ENCODE measurements at places on chromosomes 1 and 21.

- no peak for DNase-seq
Measured at GRCh38 chr1:172723251-172723650, 64.3 kb downstream of the FASLG start.

- DNase-seq, result no peak
Measured at GRCh38 chr1:91555074-91555730, 54.6 kb downstream of the CDC7 start.

DNA sequence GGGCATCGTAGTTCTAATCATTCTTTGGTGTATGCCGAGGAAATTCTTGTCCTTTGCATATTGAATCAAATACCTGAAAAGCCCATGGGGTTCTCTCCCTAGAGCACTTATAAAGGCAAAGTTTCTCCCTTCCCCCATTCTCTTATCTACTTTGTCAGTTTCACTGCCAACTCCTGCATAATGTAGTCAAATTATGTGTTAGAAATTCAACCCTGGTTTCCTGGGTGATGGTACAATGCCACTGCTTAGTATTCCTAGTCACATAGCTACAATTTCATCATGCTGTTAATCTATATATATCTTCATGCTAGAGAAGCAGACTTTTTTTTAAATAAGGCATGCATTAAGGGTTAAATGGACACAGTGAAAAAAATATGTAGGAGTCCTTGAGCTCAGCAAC is 119.0 kb downstream of the PDE4B start:
- DNase-seq, result no peak

GRCh38 chr1:109181807-109182163 is 31.9 kb upstream of the SARS1 start:
- DNase-seq, result no peak

- DNase-seq, result no peak
Measured at GRCh38 chr21:29719521-29719920, 220.3 kb downstream of the GRIK1 start.

- DNase-seq, result no peak
Measured at GRCh38 chr1:157286646-157287420, 148.6 kb upstream of the ETV3 start.

GRCh38 chr1:47696737-47697441 is 259.0 kb downstream of the FOXD2 start:
- no peak for DNase-seq

GRCh38 chr1:201385299-201385891 is 7.9 kb upstream of the TNNT2 start:
- no peak for DNase-seq

DNA sequence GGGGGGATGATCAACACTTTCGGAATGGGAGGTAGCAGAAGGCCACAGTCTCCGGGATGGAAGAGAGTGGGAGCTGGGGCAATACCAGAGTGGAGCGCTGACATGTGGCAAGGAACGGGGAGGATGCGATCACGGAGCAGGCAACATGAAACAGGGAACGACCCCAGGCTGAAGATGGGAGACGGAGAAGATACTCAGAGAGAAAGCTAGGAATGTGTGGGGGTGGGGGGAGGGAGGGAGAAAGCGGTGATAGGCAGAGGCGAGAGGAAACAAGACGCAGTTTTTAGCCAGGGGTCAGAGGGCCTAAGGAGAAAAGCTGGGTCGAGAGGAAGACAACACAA is 577 bp downstream of the RAB3GAP2 start:
- DNase-seq, result no peak

GRCh38 chr1:50172299-50172698 is 63.6 kb downstream of the ELAVL4 start:
- DNase-seq, result no peak

DNA sequence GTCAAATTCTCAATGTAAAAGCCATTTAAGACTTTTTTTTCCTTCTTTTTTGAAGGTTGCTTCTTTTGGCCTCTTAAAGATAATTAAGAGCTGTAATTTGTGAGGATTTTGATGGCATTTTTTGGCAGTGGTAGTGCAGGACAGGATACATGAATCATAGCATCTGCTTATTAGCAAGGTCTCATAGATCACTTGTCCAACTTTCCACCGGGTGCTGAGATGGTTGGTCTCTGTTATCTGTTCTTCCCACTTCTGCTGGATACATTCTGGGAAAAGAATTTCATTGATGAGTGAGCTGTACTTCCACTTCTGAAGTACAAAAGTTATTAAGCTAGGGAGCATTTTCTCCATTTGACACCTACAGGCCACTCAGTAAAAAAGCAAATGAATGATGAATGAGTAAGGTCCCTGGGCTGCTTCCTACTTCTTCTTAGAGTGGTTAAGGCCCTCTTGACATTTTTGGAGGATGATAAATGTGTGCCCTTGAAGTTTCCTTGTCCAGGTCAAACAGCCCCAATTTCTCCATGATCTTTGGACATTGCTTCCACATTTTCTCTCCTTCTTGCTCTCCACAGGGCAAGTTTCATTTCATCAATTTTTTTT is 100.6 kb downstream of the ROR1 start:
- no peak for DNase-seq

DNA sequence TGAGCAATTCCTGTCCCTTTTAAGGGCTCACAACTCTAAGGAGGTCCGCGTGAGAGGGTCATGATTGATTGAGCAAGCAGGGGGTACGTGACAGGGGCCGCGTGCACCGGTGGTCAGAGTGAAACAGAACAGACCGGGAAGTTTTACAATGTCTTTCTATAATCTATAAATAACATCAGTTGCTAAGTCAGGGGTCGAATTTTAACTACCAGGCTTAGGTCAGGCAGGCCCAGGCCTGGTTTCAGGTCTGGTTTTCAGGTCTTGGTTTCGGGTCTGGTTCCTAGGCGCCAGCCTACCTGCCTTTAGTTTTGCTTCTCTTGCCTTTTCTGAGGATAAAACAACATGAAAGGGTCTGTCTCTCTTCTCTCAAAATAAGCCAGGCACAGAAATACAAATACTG is 476.0 kb upstream of the CAMK1G start:
- DNase-seq, result no peak

- peak; percentile 45 for DNase-seq
Measured at GRCh38 chr1:153775458-153776327, 486 bp downstream of the SLC27A3 start.

- DNase-seq, result no peak
Measured at GRCh38 chr1:168424281-168424680, 119.5 kb downstream of the XCL2 start.

GRCh38 chr1:47380699-47381098 is 35.4 kb upstream of the FOXE3 start:
- no peak for DNase-seq

- no peak for DNase-seq
Measured at GRCh38 chr1:22137004-22137720, 5.7 kb downstream of the WNT4 start.

DNA sequence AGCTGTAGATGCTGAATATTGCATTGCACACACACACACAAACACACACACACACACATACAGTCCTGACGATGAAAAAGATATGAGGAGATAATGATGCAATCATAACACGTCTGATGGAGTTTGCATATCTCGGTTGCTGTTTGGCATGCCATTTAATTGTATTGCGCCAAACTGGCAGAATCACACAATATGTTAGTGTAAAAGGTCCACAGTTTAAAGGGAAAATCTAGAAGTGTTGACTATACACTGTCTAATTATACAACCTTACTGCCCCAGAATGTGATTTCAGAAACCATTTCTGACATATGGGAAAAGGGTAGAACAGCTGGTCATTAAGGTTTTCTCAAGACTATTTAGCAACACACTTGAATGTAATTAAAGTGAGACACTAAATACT is 123.7 kb upstream of the PROX1 start:
- no peak for DNase-seq

DNA sequence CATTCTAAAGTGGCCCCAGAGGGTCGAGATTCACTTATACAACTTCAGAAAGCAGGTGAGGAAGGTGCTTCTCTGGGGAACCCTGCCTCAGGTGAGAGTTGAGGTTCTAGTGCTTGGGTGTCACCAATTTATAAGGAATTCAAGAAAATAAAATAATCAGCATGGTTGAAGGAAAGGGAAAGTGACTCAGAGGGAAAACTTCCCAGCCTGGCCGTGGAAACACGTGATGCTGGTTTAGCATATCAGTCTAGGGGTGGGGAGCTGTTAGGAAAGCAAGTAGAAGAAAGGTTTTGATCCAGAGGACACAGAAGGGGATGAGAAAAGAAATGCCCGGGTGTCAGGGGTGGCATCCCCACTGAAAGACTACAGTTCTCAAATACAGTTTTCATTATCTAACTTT is 37.7 kb upstream of the TMEM125 start:
- DNase-seq, result no peak

DNA sequence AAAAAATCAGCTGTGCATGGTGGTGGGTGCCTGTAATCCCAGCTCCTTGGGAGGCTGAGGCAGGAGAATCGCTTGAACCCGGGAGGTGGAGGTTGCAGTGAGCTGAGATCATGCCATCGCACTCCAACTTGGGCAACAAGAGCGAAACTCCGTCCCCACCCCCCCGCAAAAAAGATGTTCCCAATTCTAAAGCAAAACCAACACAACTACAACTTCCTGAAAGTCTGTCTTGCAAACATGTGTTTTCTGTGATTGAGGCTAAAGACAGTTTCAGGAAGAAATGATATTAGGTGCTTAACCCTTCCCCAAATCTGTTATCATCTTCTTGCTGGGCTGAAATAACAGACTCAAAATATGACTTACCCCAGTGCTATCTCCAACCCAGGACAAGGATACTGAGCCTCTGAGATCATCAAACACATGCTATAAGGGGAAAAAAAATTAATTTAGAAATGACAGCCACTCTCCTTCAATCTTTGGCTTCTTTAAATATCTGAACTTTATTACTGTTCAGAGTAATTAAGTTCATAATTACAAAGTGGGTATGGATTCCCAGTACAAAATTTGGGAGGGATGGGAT is 28.5 kb downstream of the SORT1 start:
- DNase-seq, result no peak

- no peak for DNase-seq
Measured at GRCh38 chr1:227010645-227011044, 70.6 kb downstream of the COQ8A start.

GRCh38 chr1:36764798-36765197 is 269.5 kb downstream of the GRIK3 start:
- DNase-seq, result no peak

- no peak for DNase-seq
Measured at GRCh38 chr1:211328866-211329475, 2.3 kb downstream of the TRAF5 start.

GRCh38 chr1:177591155-177591554 is 378.7 kb downstream of the SEC16B start:
- no peak for DNase-seq

- DNase-seq, result no peak
Measured at GRCh38 chr1:89104147-89104546, 21.8 kb downstream of the GBP2 start.

DNA sequence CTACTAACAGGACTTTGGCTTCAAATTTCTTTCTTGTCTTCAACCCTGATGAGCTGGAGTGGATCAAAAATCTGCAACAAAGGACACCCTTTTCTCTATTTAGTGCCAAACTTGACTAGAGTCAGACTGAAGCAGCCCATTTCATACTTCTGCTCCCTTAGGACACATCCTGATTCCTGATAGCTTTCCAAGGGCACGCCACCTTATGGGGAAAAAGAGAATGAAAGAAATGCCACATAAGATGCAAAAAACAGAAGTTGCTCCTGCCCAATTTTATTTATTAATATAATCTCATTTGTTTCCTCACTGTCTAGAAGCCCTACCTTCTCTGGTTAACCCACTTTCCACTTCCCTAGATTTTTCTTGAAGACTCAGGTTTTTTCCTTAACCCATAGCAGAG is 72.7 kb upstream of the NBPF4 start:
- no peak for DNase-seq

DNA sequence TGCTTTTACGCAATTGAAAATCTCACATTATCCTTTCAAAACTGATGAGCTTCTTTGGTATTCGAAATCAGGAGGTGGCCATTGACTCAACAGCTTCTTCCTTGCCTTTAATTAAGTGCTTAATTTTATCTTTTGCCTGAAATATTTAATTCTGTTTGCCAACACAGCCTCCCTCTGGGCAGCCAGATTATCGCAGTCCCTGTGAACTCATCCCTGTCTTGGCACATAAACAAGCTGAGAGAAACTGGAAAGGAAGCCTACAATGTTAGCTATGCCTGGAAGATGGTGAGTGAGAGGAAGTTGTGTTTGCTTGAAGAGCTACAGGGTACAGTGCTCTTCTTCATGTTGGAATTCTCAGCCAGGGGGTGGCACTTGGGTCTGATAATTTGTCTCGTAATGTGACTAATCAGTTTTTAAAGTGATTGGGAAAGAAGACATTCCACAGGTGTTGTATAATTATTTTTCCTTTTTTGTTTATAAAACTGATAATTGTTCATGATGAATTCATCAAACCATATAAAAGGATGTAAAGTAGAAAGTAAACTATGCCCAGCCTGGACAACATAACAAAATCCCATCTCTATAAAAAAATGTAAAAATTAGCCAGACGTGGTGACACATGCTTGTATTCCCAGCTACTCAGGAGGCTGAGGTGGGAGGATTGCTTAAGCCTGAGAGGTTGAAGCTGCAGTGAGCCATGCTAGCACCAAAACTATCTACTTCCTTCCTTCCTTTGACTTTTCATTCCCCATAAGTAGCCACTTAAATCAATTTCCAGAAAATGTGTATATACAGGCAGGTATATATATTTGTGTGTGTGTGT is 90.1 kb upstream of the RAVER2 start:
- no peak for DNase-seq

GRCh38 chr1:202251424-202252256 is 58.0 kb downstream of the LGR6 start:
- DNase-seq, result no peak

- no peak for DNase-seq
Measured at GRCh38 chr1:243917177-243917862, 67.3 kb upstream of the AKT3 start.

DNA sequence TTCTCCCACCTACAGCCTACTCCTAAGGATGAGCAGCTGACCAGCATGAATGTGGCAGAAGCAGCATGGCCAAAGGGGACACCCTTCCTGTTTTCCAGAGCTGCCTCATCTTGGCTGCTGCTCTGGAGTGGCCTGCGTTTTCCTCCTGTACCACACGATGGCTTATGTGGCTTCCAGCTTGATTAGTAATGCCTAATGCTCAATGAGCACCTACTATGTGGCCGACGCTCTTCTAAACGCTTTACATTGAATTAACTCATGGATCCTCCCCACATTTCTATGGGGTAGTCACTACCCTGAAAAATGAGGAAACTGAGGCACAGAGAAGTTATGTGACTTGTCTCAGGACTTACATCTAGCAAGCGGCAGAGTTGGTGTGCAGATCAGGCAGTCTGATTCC is 18.0 kb upstream of the SDHB start:
- no peak for DNase-seq

DNA sequence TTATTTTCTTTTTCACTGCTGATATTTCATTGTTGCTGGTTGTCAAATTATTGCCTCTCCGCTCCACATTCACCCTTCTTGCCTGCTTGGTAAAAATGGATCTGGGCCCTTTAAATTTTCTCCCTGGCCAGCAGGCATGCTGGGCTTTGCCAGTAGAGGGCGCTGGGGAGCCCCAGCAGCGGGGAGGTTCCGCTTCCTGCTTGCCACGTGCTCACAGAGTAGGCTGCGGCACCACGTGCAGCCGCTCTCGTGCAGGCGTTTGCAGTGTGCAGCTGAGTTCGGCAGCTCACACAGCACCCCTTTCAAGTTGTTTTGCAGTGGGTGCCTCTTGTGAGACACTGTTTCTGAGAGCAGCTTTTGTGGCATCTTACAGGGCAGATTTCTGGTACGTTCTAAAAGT is at the start of gene ACTL8:
Gene ACTL8 (plus strand): TSS at position 214 of the 400 bp plus-strand sequence. CDS start 67,676 bp downstream, outside the sequence.
- DNase-seq, result no peak

- DNase-seq, result no peak
Measured at GRCh38 chr1:76335882-76336281, 261.3 kb downstream of the ST6GALNAC3 start.

Measured in T-helper 22 cell (primary cell).